ENCODE measurements at places on chromosomes 7 and 10.

DNA sequence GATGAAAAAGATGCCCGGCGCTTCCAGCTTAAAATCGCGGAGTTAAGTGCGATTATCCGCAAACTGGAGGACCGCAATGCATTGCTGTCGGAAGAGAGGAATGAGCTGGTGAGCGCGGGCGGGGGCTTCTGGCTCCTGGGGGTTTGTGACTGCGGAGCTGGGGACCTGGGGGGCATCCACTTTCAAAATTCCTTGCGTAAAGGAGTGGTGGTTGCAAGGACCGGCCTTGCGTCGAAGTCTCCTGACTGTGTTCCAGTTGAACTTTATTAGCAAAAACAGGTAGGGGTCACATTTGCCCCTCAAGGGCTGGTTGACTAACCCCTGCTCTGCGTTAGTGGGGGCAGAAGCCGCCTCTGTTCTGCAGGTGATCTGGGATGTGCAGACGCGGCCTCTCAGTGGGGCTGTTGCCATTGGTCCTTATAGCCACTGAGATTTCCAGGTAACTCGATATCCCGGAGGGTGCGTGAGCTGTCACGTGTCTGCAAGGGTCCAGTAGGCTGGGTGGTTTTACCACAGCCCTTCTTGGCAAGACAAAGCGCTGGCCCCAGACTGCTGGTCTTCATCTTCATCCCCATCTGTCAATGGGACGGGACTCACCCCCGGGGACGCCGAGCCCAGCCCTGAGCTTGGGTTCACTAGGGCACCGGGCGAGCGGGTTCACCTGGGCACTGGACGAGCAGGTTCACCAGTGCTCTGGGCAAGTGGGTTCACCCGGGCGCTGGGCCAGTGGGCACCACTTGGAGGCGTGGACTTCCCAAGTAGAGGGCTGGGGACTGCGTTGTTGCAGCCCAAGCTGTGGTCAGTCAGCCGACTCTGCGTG is 51.5 kb upstream of the DPYSL4 start:
- DNase-seq, result no peak

GRCh38 chr10:107984581-107984980 is 820.1 kb upstream of the SORCS1 start:
- DNase-seq, result no peak

DNA sequence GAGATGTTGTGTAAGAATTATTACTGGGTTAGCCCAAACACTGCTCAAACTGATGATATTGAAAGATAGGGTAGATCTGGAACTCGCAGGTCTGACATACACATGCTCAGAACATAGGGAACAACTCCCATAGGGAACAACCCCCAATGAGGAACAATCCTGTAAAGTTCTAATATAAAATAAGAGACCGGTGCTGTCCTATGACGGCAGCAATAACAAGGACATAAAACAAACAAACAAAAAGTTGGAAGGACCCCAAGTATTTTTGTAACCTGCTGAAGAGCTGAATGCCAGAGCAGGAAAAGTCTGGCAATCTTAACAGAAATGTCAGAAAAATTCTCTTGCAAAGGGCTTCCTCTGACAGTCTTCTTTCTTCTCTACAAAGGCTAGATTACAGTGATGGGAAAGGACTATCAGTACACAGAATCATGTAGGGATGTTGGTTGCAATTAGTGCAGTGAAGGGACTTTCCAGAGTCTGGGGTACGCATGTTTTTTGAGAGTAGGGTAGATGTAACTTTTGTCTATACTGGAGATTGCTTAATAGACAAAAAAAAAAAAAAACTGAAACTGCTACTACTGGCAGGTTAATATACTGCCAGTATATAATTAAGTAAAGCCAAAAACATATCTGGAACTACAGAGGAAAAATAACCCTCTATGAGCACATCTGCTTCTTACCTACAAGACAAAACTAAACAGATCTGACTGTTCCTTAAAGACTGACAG is 35.5 kb downstream of the IDE start:
- no peak for DNase-seq

DNA sequence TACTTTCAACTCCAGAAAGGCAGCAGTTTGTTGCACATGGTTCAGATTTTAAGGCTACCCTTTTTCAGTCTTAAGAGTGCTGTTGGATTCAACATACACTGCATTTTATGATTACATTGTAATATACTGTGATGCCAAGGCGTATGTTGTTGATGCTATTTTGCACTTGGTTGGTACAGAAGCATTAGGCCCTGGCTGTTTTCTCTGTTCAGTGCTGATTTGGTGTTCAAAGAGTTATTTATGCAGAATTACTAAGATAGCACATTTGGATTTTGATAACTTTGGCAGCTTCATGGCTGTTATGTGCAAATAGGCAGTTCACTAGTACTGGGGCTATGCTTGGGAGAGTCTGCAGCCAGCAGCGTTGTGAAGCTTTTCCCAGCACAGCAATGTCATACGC is 7.8 kb downstream of the GPR158 start:
- no peak for DNase-seq

DNA sequence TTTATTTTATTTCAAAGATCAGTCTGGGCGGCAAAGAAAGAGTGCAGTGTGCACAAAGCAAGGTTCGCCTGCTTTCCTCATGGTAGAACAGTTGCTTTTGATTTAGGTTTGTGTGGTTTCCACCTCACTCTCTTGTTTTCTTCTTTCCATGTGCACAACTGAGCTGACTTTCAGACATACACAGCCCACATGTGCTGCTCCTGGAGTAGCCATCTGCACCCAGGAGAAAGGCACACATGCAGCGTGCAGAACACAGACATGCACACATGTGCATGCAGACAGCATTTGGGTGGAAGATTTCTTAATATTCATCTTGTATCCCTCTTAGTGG is 302.1 kb downstream of the FZD1 start:
- no peak for DNase-seq

DNA sequence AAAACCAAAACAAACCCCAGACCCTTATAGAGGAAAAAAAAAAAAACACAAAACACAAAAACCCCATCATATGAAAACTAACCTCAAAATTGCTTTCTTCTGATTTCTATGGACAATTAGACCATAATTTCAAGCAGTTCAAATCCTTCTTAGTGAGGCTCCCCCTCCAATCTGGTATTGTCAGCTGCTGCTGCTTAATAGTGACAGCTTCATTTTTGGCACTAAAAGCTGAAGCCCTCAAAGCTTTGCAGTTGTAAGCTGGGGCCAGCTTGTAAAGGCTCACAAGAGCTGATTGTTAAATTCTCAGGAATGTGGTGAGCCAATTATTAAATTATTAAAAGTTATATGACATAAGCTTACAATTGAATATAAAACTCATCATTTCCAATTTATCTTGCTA is 21.9 kb downstream of the ATXN7L1 start:
- no peak for DNase-seq

DNA sequence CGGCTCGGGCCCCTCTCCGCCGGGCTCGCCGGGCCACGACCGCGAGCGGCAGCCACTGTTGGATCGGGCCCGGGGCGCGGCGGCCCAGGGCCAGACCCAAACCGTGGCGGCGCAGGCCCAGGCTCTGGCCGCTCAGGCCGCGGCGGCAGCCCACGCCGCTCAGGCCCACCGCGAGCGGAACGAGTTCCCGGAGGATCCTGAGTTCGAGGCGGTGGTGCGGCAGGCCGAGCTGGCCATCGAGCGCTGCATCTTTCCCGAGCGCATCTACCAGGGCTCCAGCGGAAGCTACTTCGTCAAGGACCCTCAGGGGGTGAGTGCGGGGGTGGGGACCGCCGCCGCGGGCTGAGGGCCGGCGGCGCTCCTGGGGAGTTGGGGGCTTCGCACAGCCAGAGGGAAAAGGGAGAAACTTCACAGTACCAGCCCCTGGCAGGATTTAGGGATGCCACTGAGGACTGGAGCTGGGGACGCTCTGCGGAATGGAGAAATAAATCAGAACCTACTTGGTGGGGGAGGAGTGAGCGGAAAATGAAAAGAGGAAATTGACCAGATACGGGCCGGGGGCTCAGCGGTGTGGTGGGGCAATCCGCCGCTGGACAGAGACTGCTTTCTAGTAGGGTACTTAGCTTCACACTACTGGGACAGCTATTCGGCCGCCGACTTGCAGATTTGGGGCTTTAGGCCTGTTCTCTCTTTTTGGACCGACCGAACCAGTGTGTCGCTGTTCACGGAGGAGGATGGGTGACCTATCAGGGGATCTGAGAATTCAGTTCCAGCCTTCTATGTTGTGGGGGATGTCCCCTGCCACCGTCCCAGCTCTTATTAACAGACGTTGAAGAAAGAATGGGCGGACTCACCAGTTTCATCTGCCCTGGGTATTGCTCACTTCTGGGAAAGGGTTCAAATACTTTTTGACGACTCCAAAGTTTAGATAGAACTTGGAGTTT is 669 bp downstream of the PI4K2A start:
- no peak for DNase-seq

DNA sequence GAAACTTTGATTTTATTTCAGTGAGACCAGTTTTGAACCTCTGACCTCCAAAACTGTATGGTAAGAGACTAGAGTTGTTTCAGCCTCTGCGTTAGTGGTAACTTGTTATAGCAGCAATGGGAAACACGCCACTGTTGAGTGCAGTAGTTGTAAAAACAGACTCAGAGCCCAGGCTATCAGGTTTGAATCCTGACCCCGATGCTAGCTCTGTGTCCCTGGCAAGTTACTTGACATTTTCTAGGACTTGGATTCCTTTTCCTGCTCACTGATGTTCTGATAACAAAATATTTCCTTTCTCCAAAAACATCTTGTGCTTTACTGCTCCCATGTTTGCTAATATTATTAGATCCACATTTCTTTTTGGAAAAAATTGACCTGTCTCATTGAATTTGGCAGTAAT is 131.0 kb downstream of the PLXDC2 start:
- no peak for DNase-seq

- DNase-seq, result no peak
Observed at GRCh38 chr10:127812041-127812440, 75.1 kb downstream of the FOXI2 start.

- no peak for DNase-seq
Observed at GRCh38 chr10:104246976-104247375, 7.7 kb upstream of the GSTO1 start.

- DNase-seq, result no peak
Observed at GRCh38 chr7:20241194-20241910, 24.2 kb upstream of the MACC1 start.

DNA sequence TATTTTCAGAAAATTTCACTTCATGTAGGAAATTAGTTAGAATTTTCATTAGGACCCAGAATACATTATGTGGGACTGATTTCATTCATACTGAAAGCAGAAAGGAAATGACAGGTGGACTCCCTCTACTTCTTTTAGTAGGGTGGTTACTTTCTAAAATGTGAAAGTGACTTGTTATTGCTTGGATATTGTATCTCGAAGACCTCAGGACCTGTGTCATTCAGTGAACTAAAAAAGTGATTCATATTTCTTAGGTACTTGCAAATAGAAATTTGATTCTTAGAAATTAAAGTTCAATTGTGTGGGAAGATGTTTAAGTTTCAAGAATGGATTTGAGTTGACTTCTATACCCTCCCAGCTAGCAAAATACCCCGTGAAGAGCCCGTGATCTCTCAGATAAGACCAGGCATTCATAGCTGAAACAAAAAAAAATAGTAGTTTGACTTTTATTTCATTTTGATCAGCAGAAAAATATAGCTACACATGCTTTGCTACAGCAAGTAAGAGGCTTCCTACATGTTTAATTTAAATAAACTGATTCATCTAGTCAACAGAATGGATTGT is 1037.1 kb downstream of the GATA3 start:
- no peak for DNase-seq

GRCh38 chr7:112377593-112377992 is 72.7 kb upstream of the IFRD1 start:
- DNase-seq, result no peak
